ENCODE measurements at places on chromosomes 2 and 18. TPM values are rescaled to one million over a fixed set of nuclear protein-coding genes. Genes with fewer than 3 reads are reported as not detected.

DNA sequence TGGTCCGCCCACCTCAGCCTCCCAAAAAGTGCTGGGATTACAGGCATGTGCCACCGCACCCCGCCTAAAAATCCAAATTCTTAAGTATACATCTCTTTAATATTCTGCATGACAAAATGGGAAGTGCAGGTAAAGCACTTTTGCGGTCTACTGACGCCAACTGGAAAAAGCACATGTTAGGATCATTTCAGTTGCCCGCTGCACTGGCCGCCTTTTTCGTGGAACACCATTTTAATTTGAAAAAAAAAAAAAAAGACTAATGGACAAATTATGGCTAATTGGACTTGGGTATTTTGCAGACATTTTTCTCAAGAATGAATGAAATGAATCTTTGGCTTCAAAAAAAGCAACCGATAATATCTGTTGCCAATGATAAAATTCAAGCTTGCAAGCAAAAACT lies 129.3 kb upstream of the GPC1 start:
- no peak for DNase-seq

DNA sequence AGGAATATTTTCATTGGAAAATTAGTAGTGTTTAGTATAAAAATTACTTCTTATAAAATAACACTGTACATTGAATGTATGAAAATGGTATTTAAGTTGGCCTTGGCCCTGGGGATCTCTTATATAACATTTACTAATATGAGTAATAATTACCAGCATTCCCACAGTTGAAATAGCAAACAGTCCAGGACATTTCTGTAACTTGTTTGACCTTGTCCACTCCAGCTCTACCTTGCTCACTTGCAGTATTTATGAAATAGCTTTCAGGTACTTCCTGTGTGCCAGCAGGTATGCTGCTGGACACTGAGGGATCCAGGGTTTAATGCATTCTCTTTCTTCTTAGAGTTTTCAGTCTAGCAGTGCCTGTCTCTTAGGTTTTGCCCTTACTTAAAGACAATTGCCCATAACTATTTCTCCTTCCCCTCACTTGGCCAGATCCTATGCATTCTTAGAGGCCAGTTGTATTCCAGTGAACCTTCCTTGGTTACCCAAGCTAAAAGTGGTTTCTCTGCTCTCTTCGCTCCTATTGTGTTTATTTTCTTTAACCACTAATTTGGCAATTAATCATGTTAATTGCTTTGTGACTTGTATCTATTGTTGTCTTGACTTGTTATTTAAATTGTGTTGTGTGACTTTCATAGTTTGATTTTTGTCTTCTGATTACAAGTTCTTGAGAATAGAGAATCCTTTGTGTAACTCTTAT lies 25.9 kb downstream of the BABAM2 start:
- no peak for DNase-seq

DNA sequence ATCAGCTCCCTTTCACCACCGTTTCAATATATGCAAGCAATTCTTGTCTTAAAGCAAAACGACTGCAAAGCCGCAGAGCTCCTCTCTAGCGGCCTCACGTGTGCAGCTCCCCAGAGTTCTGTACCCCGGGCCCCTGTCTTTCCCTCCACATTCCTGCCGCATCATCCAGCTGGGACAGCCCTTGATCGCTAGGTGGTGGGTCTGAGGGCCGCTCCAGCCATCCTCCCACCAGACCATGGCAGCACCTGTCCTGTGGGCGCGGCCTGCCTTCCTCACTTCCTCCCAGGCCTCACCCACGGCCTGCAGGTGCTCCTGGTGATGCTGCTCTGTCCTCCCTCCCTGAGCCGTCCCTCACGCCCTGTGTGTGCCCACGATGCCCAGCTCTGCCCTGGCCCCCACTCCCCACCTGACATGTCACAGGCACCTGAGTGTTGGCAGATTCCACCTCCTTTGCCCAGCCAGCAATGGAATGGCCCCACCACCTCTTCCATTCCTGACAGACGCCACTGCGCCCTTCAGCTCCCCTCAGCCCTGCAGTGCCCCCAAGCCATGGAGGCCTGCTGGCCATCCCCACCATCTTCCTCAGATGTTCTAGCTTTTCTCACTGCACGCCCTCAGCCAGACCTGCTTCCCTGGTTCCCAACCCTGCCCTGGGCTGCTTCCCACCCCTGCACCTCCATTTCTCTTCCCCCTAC lies 15.3 kb upstream of the ALLC start:
- DNase-seq = no peak

DNA sequence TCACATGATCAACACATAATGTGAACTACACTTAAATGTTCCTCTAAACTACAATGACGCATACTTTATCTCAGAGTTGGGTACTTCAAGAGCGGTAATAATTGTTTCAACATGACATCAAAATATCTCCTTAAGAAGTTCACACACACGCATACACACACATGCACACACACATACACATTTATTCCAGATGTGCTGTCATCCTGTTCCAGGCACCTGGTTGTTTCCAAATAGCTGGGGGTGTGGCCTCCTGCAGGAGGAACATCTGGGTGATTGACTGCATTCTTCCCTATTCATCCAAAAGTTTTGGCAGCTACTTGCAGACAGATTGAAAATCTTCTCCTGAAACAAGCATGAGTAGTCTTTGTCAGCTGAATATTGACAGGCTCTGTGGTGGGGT lies 37.9 kb upstream of the PIK3C3 start:
- DNase-seq = no peak

DNA sequence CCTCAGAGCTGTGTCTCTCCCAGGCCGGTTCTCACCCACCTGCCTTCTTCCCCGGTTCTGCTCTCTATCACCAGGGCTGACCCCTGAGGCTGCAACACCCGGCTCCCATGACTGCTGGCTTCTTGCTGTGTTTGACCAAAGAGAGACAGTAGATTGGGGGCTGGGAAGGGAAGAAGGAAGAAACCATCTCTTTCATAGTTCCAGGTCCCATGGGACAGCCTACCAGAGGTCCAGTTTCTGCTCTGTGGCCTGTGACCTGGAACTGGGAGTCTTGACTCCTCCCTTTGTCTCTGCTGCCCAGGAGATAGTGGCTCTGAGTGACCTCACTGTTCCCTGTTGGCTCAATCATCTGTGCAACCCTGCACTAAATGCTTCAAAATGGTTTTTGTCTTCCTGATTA lies 38.1 kb downstream of the ALPK2 start:
- DNase-seq = no peak

Gene IL36RN
- total RNA-seq = not detected

Gene CHAC2
- 6.5 TPM for total RNA-seq

DNA sequence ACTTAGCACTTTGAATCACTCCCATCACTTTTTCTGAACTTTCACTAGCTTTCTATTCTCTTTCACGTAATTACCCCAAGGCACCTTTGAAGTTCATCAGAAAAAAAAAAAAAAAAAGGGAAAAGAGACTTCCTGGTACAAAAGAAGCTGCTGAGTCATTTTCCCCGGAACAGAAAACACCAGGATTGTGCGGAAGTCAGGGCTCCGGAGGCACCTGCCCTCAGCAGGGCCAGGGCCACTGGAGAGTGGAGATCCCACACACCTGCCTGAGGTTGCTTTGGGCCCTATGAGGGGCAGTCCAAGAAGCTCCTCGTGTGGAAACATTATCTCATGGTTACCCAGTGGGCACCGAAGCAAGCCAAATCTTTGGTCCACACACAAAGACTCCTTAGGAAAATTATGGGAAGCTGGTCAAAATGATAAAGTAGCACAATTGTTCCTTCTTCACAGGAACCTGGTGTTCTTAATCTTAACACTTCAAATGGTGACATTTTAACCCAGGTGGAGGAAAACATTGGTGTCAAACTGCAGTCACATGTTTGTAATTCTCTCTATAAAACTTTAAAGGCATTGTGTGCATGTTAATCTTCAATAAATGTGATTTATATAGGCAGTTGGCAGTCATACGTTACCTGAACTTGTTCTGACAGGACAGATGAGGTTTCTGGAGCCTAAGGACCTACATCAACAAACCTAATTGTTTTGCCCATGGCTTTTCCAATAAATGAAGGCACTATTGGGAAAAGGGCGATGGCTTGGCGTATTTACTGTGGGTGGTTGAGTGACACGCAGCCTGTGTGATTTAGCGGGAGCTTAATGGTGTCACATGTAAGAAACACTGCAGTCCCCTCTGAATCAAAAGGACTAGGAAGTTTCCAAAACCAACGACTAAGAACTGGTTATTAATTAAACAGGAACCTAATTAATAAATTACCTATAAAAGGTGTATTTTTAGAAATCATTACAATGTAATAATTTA lies 23.4 kb upstream of the FAM110C start:
- DNase-seq = no peak

Gene CNGA3
- total RNA-seq = 1.2 TPM

- DNase-seq = no peak
Observed at GRCh38 chr18:8705238-8705960, at the start of gene MTCL1. Gene MTCL1, plus strand, starts transcription at chr18:8705556. Its CDS starts 105 bp downstream, at chr18:8705661.

DNA sequence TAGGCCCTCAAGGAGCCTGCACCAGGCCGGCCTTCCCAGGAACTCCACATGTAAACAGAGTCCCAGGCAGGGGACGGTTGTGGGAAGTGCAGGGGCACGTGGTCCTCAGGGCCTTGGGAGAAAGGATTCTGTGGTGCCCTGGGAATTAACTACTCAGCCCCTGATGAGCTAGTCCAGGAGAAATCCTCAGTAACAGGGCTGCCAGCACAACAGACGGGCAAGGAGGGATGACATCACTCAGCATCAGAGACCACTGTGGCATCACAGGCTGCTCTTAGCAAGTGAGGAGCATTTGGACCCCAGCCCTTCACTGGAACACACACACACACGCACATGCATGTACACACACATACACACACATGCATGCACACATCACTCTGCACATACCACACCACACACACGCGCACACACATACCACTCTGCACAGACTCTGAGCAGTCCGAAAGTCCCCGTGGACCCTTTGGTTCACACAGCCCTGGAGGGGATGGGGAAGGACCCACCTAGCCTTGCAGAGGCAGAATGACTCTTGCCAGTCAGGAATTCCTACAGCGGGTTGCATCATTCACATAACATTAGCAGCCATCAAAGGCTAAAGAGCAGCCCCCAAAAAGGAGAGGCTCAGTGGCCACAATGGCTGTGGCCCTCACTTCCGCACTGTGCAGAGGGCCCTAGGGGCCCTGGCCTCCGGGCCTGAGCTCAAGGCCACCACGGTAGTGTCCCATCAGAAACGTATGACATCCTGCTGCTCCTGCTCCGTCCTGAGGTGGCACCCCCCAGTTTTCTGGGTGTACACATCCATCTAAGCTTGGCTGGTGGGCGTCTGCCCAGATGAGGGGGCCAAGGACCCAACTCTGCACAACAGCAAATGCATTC lies 1.9 kb upstream of the NMUR1 start:
- DNase-seq = no peak

Gene CTAGE1
- total RNA-seq = not detected

- DNase-seq = no peak
Observed at GRCh38 chr2:237345891-237346640, 67.9 kb downstream of the COL6A3 start.

- DNase-seq = no peak
Observed at GRCh38 chr2:125925891-125926546, 729.9 kb upstream of the GYPC start.

Gene RRM2
- 4.1 TPM for total RNA-seq

Gene TMEFF2
- 37.5 TPM for total RNA-seq

- DNase-seq = no peak
Observed at GRCh38 chr2:216700088-216700567, 4.8 kb upstream of the IGFBP5 start.

Gene TRABD2A
- 0.41 TPM for total RNA-seq

- DNase-seq = no peak
Observed at GRCh38 chr18:61368001-61368400, 34.8 kb downstream of the CDH20 start.

Gene CYP1B1
- 7.3 TPM for total RNA-seq

Gene TSPYL6
- total RNA-seq = not detected

- no peak for DNase-seq
Observed at GRCh38 chr2:59866436-59866835, 687.0 kb downstream of the BCL11A start.

Data from frontal cortex (tissue), 4 donors.